Stimulated activated CD4-positive, alpha-beta T cell treated with anti-CD3 and anti-CD28 coated beads, Interleukin-12 subunit alpha, Interleukin-12 subunit beta, amount 100 ng/mL, for 24 hours (primary cell): ENCODE measurements at places on chromosomes 3 and 15.

- no peak for DNase-seq
Measured at GRCh38 chr15:92915766-92916435, 15.8 kb downstream of the CHD2 start.

GRCh38 chr3:46484911-46485778, 12.6 kb upstream of the RTP3 start:
- no peak for DNase-seq

DNA sequence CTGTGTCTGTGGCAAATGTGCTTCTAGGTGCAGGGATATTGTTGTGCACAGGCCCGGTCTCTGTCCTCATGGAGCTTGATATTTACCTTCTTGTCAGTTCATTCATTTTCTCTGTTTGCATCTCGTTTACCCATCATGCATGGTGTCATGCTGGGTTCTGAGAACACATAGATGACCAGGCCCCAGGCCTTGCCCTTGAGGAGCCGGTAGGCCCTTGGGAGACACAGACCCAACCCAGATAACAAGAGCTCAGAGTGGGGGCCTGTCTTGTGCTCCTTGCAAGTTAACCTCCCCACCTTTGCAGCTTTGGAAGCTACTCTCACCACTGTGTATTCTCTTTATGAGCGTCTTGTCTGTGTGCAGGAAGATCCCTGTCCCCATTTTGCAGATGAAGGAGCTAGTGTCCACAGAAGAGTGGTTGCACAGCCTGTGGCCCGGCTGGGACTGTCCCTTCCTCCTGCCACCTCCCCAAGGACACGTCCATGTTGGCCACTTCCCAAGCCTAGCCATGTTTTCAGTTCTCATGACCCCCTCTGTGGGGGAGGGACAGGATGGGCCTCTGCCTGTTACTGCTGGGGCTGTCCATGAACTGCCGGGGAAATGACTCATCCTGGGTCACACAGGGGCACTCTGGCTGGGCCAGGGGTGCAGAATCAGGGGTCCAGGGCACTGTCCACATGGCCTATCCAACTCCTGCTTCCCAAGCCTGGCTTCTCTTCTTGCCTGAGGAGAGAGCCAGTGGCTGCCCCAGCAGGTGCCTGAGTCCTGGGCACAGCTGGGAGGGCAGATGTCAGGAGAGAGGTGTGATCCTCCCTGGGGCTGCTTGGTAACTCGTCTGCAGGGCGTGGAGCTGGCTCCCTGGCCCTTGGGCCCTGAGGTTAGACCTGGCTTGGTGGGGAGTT, 3.4 kb downstream of the SNX33 start:
- DNase-seq, result no peak

DNA sequence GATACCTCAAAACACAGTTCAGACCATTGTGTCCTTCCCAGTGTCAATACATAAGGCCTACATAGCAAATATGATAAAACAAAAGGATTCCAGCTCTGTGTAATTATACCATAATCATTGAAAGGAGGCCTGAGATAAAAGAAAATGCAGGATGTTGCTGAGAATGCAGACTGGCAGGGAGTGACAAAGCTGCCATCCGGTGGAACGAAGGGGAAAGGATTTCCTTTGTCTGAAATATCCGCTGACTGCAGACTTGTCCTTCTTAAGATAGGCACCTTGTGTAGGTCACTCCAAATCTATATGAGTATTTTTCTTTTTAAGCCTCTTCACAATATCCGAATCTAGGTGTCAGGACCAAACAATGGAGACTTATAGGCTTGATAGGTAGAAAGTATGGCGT, 108.0 kb downstream of the KCNH8 start:
- no peak for DNase-seq

DNA sequence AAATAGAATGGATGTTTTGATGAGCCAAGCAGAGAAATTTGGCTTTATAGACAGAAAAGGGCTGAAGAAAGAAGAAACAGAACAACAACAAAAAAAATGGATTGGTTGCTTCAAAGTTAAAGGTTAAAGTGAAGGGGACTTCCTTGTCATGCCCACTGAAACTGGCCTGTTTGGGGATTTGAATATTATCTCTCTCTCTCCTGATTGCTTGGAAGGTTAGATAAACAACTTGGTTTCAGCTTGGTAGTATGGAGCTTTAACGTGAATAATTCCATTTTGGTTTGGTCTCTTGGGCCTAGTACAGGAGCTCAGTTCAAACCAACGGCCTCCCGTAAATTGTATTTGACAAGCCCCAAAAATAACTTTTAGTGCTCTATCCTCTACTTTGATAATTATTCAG, 70.8 kb upstream of the MBNL1 start:
- DNase-seq, result no peak

GRCh38 chr3:9061634-9062033, 98.4 kb upstream of the RAD18 start:
- no peak for DNase-seq

DNA sequence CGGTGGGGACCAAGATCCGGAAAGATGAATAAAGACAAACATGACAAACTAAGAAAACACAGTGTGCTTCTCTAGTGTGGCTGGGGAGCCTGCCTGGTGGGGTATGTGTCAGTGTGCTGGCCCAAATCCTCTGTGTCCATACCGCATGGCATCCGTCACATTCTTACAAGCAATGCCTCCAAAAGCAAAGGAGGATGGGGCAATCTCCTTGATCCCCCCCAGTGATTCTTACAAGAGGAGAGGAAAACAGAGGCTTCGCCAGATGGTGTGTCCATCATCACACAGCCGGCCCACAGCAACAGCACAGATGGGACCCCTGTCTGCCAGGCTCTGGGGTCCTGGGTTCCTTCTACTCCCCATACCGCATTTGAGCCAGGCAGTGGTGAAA, 558 bp upstream of the IL17RC start:
- DNase-seq, result no peak

GRCh38 chr3:7086417-7086816, 225.5 kb downstream of the GRM7 start:
- DNase-seq, result no peak

DNA sequence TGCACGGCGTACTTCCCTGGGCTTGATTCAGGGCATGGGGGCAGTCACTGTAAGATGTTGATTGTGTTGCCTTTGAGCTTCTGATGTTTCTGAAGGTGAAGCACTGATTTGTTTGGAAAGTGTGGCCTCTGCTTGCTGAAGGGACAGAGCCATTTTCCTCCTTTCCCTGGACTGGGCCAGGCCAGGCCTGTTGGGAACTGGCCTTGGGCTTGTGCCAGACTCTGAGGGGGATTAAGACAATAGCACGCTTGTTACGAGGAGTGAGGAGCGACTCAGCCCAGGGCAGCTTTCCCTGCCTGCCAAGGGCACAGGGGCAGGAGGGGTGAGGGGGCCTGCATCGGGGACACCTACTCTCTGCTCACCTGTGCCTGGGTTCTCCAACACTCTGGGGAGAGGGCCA, 42.9 kb downstream of the LINGO1 start:
- DNase-seq, result no peak

GRCh38 chr15:84748274-84749110, at the start of gene ZNF592:
TSS of gene ZNF592 (plus strand) at chr15:84748592. CDS start at chr15:84782676, 34,084 bp downstream.
- peak; percentile 57 for DNase-seq

DNA sequence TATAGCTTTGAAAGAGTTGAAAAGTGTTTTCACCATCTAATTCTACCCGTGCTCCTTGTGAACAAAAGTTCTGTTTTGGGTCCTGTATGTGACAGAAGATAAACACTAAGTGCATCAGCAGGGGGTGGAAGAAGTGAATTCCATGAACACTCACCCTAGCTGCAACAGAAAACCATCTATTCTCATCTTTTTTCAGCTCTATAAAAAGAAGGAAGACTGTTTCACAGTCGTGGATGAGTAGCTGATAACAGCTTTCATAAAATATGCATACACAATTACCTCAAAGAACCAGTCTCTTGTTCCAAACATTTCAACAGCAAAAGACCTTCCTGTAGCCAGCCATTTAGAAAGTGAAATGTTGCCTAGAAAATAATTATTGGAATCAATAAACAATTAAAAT, 281.7 kb upstream of the RASGRP1 start:
- DNase-seq, result no peak

GRCh38 chr3:52291508-52292181, 4.0 kb downstream of the GLYCTK start:
- DNase-seq, result peak; percentile 20

DNA sequence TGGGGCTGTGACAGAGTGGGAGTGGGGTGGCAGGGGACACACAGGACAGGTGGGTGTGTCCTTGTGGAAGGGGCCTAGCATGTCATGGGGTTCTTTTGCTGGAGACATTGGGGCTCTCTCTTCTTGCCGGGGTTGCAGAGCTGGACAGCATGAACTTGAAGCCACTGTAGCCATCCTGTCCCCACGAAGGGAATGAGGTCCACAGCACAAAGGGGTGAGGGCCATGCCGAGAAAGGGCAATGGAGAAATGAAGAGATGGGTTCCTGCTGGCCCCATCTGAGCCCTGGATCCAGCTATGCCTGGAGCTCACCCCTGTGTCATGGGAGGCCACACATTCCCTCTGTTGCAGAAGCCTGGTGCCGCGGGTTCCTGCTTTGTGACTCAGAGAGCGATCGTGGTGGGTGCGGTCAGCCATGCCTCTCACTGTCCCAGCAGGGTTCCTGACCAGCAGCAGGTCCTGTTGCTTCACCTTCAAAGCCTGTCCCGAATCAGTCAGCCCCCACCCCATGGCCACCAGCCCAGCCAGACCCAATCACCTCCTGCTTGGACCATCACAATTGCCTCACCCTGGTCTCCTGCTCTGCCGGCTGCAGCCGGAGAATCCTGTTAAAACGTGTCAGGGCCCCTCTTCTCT, 50.0 kb downstream of the DNAJB8 start:
- no peak for DNase-seq

DNA sequence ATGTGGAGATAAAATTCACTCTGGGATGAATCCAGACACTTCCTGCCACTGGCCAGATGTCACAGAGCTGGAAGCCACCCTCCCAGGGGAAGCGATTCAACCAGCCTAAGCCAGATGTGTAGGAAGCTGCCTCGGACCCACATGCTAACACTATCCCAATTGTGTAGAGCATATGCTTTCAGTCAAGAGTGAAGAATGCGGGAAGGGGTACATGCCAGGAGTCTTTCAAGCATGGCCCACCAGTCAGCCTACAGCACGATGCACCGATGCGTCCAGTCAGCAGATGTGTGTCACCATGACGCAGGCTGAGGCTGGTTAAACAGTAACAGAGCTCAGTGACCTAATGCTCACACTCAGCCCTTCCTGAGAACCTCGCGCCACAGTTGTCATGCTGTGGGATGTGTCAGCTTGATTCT, 38.8 kb upstream of the BNC1 start:
- DNase-seq, result no peak

GRCh38 chr3:188673646-188674186, 498.1 kb upstream of the TPRG1 start:
- DNase-seq, result no peak

- DNase-seq, result no peak
Measured at GRCh38 chr3:23826382-23827064, 20.8 kb downstream of the UBE2E1 start.

- no peak for DNase-seq
Measured at GRCh38 chr3:194089357-194090177, 46.4 kb upstream of the HES1 start.

- DNase-seq, result no peak
Measured at GRCh38 chr3:40713795-40714194, 189.0 kb downstream of the ZNF621 start.

DNA sequence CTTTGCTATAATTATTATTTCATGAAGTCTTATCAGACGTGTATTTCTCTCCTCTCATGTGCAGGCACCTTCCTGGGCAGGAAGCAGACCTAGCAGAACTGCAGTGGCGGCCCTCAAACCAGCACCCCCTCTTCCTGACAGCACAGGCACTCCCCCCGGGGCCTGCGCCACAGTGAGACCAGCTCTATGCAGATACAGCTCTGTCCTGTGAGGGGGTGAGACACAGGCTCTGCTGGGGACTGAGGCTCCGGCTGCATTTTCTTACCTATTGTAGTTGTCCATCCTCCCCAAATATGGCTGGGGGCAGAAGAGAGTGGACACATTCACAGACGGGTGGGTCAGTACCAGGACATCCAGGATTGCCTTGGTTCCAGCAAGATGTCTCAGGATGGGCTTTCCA, 5.0 kb downstream of the CISH start:
- DNase-seq, result no peak

DNA sequence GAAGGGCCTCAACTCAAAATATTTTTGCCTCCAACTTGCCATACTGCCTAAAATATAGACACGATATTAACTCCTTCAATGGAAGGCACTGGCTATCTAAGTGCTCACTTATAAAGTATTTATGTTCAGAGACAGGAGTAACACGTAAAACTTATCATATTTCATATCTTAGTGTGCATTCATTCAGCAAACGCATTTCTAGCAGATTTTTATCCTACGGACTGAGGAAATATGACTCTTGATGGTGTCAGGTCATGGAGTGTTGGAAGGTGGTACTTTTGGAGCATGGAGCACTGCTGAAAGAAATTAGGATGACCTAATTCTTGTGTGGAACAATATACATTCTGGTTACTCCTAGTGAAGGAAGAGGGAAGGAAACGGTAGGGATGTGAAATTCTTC, 43.8 kb upstream of the LEKR1 start:
- DNase-seq, result no peak

DNA sequence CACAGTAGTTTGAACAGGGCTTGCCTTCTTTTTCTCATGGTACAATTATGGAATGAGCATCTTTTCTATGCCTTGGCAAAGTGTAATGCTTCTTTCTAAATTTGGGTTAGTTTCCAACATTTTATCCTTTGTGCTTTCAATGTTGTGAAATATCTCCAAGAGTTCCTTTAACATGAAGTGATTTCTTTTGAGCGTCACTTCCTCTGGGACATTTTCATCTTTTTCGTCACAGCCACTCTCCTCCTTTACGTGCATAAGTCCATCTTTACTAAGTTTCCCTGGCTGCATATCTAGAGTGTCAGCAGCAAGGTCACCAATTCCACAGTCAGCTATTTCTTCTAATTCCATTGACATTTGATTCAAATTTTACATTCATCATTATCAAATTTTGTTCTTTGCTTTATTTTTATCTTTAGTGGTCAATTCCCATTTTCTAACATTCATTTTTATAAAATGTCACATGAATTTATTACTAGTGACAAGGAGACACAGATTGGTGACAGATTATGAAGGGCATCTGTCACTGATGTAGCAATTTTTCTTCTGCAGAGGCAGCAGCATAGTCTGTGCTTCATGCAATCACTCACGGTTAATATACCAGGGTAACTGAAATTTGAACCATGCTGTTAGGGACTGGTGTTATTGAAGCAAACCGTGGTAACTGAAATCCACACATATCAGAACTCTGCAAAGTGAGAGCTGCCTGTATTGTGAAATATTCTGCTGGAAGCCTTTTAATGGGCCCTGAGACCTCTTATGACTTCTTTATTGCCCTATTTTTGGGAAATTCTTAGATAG, 126.5 kb upstream of the THBS1 start:
- DNase-seq, result no peak
